SJCRH30 (cell line): ENCODE measurements at places on chromosomes 4 and X. TPM values are rescaled to one million over a fixed set of nuclear protein-coding genes. Genes with fewer than 3 reads are reported as not detected.
A peak's percentile ranks its signal among the peaks of the same experiment; 100 is the strongest.

DNA sequence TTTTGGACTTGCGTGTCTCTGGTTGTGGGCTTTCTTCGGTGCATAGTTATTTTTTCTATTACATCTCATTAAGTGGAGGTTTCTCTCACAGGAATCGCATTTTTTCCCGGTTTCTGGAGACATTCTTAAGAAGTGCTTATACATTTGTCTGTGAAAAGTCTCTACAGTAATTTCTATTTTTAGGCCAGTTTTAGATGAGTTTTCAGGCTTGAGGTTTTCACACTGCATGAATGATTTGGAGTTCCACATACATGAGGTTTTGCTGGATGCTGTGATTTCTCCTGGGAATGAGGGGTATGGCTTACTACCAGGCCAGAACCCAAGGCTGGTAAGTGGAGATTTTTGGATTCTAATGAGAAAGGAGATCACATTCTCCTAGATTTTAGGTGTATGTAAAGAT is 422.6 kb upstream of the SLIT2 start:
- no peaks in the 10 kb centered on the region; the same call in 1 of the 2 replicates for H3K27me3 ChIP-seq
- DNase-seq, result no peak
- H3K4me1 ChIP-seq, result no peaks in the 10 kb centered on the region
- no peak overlapping the region for H3K4me3 ChIP-seq
- no peaks in the 10 kb centered on the region for H3K36me3 ChIP-seq

HSFX1 gene
- total RNA-seq, result 0.23 and 0.77 TPM in 2 replicates

SLC25A53 gene
- total RNA-seq, result 3.1 and 4.2 TPM in 2 replicates

DNA sequence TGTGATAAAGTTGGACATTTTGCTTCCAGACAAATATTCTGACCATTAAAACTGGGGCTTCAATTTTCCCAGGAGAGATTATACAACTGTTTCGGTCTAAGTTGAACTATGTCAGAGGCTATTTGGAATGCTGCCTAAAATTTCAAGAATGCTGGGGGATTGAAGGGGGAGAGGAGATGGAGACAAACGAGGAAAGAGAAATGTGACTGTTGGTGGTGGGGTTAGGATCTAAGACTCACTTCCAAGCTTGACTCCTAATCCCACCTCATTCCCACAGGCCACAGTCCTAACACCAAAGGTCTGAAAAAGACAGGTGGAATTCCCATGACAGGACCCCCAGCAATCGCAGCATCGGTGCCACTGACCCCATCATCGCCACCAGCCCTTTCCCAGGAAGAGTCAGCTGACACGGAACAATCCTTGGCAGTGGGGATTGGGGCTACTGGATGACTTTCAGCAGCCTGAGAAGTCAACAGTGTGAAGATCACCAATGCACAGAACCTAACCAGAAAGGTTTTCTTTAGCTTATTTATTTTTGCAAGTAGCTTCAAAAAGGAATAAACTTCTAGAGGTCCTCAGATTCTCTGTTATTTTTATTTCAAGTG is 74.0 kb upstream of the PRSS48 start:
- H3K4me1 ChIP-seq, result peaks cover 8% of the 10 kb centered on the region; the same call in 1 of the 2 replicates
- H3K36me3 ChIP-seq, result no peaks in the 10 kb centered on the region
- H3K27ac ChIP-seq, result 0 out of 2 replicates have a peak overlapping the region, but pooled peaks have one; percentile 11
- DNase-seq, result peak; percentile 40

- H3K36me3 ChIP-seq, result peaks cover 23% of the 10 kb centered on the region
- H3K27ac ChIP-seq, result no peak overlapping the region
- peaks cover 6% of the 10 kb centered on the region for H3K4me1 ChIP-seq
These were observed 35.0 kb downstream of the ACOX3 start for GRCh38 chr4:8405516-8405875.
